ENCODE measurements at places on chromosomes 5 and 9. TPM values are rescaled to one million over a fixed set of nuclear protein-coding genes. Genes with fewer than 3 reads are reported as not detected.

TMEM203 gene
- total RNA-seq: 50.7 TPM

CCNJL gene
- not detected for total RNA-seq

COL5A1 gene
- total RNA-seq: 212 TPM

PCDH1 gene
- not detected for total RNA-seq

BAAT gene
- total RNA-seq: not detected

FOXD4L5 gene
- total RNA-seq: not detected

SLC36A3 gene
- total RNA-seq: not detected

GRIA1 gene
- total RNA-seq: 3.4 TPM

ADRB2 gene
- under 0.01 TPM for total RNA-seq

CCNO gene
- not detected for total RNA-seq

LHX6 gene
- total RNA-seq: not detected

RFESD gene
- total RNA-seq: 0.58 TPM

GPRIN1 gene
- total RNA-seq: 5.3 TPM

APC gene
- total RNA-seq: 23.2 TPM

GARNL3 gene
- not detected for total RNA-seq

CNTNAP3 gene
- 0.53 TPM for total RNA-seq

TEX48 gene
- not detected for total RNA-seq

SLIT3 gene
- total RNA-seq: not detected

N4BP3 gene
- total RNA-seq: 0.89 TPM

PCDH12 gene
- 0.29 TPM for total RNA-seq

PCDHGB5 gene
- 7.2 TPM for total RNA-seq

NFX1 gene
- 13.8 TPM for total RNA-seq

CBY3 gene
- not detected for total RNA-seq

ANKRD31 gene
- total RNA-seq: not detected

UBE2QL1 gene
- not detected for total RNA-seq

FGD3 gene
- not detected for total RNA-seq

ARHGEF37 gene
- 0.89 TPM for total RNA-seq

PCDHA5 gene
- not detected for total RNA-seq

PCDHGB3 gene
- 0.71 TPM for total RNA-seq

TAF11L5 gene
- not detected for total RNA-seq

SHISAL2B gene
- not detected for total RNA-seq

TGFBI gene
- 671 TPM for total RNA-seq

ZNF366 gene
- total RNA-seq: not detected

FAM169A gene
- total RNA-seq: 1.1 TPM

SLC6A3 gene
- total RNA-seq: not detected

RFX3 gene
- total RNA-seq: 0.58 TPM

FAM81B gene
- not detected for total RNA-seq

THOC3 gene
- total RNA-seq: 75.5 TPM

ATG10 gene
- 15.2 TPM for total RNA-seq

SEMA6A gene
- not detected for total RNA-seq

PCDHB5 gene
- total RNA-seq: under 0.01 TPM

AFF4 gene
- 25.7 TPM for total RNA-seq

PCDHGA3 gene
- total RNA-seq: not detected

NUDT2 gene
- total RNA-seq: 53.2 TPM
